ENCODE measurements at places on chromosomes 4 and X. TPM values are rescaled to one million over a fixed set of nuclear protein-coding genes. Genes with fewer than 3 reads are reported as not detected.

DNA sequence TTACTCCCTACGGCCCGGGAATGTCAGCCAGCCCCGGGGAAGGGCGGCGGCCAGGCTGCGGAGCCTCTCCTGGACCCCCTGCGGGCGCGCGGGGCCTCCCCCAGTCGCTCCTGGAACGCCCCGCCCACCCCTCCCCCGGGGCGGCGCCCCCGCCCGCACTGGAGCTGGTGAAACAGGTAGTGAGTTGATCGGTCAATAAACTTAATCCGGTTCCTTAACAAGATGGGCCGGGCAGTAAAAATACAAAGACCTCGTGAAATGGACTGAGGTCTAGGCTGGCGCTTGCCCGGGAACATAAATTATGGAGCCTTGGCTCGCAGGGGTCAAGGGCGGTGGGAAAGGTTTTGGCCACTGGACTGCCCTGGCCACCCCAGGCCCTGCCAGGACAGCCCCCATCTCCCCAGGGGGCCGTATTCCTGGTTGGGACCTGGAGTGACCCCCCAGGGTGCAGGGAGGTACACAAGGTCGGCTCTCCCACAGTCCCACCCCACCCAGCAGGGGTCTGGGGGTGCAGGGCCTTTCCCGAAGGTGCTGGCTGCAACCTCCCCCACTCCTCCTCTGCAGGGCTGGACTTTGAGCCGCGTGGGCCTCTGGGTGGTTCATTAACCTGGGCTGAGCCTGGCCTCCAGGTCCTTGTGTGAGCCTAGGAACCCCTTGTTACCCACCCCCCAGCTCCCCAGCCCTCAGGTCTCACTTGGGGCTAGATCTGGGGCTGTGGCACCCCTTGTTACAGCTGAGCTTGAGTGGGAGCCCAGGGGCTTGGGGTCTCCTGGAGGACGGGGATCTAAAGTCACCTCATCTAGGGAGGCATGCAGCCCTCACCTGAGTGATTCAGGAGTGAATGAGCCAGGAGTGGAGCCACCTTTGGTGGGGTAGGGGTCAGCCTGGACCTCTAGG is 2.5 kb downstream of the FGFR3 start:
- no peak for DNase-seq

- DNase-seq, result no peak
Observed at GRCh38 chr4:76373919-76374552, 46.9 kb downstream of the CCDC158 start.

- DNase-seq, result no peak
Observed at GRCh38 chr4:185311113-185311888, 84.4 kb downstream of the LRP2BP start.

- no peak for DNase-seq
Observed at GRCh38 chr4:169634975-169635374, 14.6 kb downstream of the CLCN3 start.

DNA sequence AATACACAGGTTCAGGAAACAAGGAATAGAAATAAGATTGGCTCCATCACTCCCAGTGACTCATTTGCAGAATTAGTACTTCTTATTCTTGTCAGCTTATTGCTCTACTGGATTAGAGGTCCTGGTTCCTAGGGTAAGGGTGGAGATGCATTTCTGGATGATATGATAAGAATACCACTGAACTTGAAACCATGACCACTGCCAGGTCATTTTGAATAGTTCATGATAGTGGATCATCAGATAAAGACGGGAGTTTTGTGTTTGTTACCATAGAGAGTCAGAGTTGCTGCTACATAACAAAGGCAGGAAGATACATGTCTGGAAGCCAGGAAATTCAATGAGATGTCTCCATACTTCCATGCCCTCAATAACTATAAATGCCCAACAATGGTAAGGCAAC is 109.2 kb upstream of the FAT1 start:
- DNase-seq, result no peak

DNA sequence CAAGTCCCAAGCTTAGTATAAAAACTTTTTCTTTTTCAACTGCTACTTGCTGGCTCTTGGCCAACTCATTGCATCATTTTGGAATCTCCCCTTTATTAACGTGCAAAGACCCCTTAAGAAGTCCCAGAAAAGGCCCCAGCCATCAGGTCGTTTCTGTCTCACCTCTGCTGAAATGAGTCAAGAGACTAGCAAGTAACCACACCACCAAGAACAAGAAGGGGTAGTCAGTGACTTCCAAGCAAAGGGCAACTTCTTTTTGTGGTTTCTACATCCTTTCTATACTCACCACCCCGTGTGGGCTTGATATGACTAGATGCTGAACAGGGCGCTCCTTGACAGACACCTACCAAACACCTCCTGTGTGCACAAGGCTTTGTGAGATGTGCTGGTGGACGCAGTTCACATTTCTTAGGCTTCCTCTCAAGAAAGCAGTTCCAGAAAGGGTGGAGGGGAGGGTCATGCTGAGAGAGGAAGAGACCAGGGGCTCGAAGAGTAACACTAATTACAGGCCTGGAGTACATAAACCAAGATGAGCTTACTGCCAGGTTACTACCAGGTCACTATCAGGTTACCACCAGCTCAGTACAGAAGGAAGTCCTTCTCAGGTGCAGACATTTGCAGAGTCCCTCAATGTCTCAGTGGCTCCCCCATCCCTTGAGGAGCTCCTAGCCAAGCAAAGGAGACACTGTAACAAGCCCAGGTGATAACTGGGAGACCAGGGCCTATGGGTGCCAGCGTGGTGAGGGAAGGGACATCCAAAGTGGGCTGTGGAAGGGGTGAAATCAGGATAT is 19.3 kb downstream of the JAKMIP1 start:
- DNase-seq, result peak; percentile 82

DNA sequence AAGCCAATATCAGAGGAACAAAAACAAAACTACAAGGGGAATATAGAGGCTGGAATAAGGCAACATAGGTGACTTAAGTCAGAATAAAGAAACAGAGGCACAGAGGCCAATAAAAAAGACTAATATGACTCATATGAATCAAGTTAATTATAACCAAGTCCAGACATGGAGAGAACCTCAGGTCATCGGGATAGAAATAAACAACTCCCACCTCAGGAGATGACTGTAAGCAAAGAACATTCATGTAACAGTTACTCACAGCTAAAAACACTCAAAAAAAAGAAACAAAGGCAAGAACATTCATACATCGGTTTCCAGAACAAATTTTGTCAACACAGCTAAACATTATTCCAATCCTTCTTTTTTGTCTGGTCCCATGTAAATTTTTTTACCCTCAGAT is 60.3 kb upstream of the RXFP1 start:
- no peak for DNase-seq

DNA sequence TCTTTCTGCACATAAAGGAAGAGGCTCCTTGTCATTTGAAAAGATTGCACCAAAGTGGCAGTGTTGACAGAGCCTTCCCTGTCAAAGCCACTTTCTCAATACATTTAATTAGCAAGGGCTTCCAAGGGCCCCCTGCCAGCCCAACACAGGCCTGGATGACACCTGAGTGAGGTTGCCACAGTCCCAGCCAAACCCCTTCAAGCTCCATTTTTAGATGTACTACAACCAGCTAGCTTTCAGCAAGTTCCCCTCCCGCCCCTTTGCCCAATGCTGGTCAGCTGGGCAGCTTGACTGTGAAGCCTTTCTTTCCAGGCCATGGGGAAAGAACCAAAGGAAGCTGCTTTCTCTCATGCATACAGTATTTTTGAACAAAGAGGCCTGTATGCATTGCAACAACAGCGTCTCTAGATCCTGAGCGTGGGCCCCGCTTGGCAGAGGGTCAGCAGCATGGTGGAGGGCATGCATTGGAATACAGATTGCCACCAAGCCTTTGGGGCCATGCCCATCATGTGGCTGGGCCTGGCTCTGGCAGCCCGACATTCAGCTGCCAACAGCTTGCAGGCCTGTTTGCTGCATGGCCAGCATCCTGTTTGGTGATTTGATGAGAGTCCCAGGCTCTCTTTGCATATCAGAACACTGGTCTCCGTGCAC is 261.1 kb upstream of the GATB start:
- DNase-seq, result no peak

DNA sequence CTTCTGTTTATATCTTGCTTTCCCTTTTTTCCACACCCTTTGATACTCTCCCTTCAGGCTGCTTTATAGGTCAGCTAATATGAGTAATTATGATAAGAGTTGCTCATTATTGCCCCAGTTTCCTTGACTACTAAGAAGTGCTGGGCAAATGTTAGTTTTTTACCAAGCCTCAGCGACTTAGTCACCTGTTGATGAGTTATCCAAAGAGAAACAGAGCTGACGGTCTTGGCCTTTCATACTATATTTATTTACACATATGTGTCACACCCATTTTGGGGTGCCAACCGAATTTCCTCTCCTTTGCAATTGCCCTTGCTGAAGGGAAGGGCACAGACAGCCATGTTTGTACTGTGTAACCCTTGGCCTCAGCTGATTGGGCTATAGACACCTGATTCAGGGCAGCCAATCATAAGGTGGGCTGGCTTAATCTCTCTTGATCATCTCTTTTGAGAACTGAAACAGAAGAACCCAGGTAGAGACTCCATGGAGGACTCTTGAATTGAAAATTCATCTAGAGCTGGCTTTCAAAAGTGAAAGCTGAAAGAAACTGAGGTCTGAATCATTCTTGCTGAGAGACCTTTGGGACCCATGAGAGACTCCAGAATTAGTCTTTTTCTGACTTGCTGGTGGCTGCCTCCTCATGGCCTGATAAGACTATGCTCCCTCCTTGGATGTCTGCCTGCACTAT is 111.7 kb upstream of the RPS6KA3 start:
- DNase-seq, result peak; percentile 62

DNA sequence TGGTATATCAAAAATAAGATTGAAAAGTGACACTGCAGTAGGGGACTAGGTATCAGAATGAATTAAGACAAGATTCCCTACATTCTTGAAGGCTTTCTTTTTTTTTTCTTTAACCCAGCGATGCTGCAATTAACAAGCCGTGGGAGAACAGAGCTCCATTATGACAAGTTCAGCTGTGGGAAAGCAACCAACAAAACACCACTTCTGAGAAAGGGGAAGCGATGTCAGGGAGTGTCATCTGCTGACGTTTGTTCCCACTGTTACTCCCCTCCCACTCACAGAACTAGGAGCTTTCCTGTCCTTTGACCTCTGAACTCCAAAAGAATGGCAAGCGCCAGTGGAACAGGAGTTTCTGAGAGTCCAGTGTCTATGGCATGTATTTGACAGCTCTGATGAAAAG is 90.2 kb upstream of the SLITRK2 start:
- DNase-seq, result no peak

DNA sequence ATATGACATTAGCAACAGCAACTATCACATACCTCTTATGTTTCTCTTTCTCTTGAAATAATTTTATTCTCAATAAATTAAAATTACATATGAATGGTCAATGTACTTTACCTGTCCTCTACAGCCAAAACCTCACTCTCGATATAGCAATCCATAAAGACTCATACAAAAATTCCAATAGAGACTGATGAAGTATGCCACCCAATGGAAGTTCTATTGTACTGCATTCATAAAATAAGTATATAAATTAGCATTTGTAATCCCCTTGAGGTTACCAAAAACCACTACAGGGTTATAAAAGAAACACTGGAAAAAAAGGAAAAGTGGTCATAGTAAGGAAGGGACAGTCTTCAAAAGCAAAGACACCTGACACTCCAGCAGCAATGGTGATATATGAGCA is 32.8 kb downstream of the CLDN2 start:
- DNase-seq, result no peak

DNA sequence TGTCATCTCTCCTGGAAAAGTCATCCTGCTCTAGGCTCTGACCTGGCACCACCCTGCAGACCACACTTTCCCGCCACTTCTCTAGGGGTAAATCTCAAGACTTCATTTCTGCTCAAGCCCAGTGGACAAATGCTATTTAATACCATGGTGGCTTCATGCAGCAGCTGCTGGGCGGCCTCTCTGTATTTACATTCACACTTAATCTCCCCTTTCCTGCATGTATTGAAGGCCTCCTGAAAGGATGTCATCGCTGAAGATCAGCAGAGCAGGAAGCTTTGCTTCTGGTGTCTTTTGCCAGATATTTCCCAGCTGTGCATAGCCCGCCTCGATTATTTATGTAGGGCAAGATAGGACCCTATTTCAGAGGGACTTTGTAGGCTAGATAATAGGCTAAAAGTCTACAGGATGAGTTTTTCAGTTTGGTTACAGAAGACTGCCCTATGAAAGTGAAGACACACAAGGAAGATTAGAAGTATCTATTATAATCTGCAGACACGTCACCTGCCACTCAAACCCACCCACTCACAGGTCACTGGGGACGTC is 17.2 kb downstream of the PROM1 start:
- no peak for DNase-seq

DNA sequence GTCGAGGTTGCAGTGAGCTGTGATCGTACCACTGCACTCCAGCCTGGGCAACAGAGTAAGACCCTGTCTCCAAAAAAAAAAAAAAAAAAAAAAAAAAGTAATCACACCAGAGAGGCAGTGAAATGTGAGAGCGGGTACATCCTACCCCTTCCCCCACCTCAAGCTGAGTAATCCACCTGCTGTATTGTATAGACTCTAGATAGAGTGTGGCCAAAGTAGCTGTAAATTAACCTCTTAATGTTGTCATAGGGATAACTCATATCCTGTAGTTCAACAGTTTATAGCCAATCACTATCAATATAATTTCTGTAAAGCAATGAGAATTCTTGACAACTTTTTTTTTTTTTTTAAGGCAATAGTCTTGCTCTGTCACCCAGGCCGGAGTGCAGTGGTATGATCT is 30.8 kb downstream of the TNIP2 start:
- DNase-seq, result no peak

DNA sequence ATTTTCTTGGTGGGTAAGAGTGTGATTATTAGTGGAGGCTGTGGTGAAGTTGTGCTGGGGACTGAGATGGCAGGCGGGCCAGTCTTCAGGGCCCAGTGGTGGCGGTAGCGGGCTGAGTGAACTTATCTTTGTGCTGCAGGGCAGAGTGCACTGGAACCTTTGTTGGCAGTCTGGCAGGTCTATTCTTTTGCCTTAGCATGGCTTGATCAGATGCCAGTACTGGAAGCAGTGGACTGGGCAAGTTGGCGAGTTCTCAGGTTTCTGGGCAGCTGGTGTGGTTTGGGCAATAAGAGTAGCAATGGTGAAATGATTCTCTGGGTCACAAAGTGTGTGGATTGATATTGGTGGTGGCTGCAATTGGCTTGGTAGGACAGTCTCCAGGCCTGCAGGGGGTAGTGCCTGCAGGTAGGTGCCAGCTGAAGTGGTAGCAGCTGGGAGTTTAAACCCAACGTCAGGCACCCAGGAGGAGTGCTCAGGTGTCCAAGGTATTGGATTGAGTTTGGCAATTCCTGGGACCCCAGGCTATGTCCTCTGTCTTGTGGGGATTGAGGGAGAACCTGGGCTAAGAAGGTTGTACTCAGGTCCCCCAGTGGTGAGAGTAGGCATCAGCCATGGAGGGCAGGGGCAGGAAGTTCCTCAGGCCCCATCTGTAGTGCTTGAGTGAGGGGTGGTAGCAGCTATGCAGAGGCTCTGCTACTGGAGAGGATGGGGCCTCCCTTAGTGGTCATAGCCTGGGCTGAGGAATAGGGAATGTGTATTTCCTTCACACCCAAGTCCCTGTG is 34.9 kb upstream of the SLC25A14 start:
- DNase-seq, result no peak

GRCh38 chr4:131098976-131099375 is 2003.0 kb downstream of the C4orf33 start:
- no peak for DNase-seq

- DNase-seq, result no peak
Observed at GRCh38 chrX:78831523-78831922, 84.0 kb downstream of the LPAR4 start.

Gene ZAR1
- not detected for total RNA-seq

Gene FAM9B
- total RNA-seq, result not detected

Gene GAGE12J
- total RNA-seq, result not detected

Gene KLHL13
- 0.07 TPM for total RNA-seq

Gene TCEAL6
- not detected for total RNA-seq

Gene DIPK2B
- not detected for total RNA-seq

Gene GRIA2
- not detected for total RNA-seq

Gene MAGEH1
- total RNA-seq, result 19.1 TPM

Gene CT45A3
- not detected for total RNA-seq

Gene FAM47A
- not detected for total RNA-seq
